ENCODE measurements at places on chromosomes 12 and 14.
A peak's percentile ranks its signal among the peaks of the same experiment; 100 is the strongest.

GRCh38 chr12:39389399-39390150, 53.3 kb downstream of the KIF21A start:
- DNase-seq: no peak

- DNase-seq: no peak
Observed at GRCh38 chr14:33014710-33015109, 76.0 kb downstream of the NPAS3 start.

DNA sequence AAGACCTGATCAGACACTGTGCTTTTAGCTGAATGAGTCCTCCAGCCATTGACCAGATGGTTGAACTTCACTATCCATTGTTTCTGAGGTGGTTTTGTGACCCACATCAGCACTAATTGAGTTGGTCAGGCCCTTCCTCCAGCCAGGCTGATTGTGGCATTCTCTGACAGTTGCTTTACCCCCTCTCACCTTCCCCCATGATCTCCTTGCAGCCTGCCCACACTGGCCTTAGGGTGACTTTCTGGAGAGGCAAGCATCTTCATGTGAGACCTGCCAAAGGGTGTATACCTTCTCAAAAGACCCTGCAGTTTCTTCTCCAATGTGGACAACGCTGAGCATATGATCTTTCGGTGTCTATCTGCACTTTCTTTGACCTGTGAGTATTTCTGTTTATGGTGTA, 83.9 kb downstream of the GPATCH2L start:
- no peak for DNase-seq

DNA sequence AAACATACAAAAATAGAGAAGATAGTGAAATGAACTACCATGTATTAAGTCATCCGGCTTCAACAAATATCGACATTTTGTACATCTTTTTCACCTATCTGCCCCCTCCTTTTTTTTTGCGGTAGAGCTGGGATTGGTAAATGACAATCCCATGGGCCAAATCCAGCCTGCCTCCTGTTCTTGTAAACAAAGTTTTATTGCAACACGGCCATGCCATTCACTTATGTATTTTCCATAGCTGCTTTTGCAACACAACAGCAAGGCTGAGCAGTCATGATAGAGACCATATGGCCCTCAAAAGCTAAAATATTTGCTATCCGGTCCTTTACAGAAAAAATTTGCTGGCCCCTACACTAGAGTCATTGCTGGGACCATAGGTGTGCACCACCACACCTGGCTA, 58.1 kb upstream of the PLEKHG3 start:
- DNase-seq: peak; percentile 83

DNA sequence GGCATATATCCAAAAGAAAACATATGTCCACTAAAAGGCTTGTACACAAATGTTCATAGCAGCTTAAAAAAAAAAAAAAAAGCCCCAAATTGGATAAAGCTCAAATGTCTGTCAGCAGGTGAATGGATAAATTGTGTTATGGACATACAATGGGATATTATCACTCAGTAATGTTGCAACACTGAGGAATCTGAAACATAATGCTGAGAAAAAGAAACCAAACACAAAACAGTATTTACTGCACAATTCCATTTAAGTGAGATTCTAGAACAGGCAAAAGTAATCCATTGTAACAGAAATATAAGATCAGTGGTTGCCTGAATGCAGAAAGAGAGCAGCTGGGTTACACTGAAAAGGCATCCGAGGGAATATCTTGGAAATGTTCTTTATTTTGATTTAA, 117.9 kb downstream of the SLC15A5 start:
- no peak for DNase-seq

DNA sequence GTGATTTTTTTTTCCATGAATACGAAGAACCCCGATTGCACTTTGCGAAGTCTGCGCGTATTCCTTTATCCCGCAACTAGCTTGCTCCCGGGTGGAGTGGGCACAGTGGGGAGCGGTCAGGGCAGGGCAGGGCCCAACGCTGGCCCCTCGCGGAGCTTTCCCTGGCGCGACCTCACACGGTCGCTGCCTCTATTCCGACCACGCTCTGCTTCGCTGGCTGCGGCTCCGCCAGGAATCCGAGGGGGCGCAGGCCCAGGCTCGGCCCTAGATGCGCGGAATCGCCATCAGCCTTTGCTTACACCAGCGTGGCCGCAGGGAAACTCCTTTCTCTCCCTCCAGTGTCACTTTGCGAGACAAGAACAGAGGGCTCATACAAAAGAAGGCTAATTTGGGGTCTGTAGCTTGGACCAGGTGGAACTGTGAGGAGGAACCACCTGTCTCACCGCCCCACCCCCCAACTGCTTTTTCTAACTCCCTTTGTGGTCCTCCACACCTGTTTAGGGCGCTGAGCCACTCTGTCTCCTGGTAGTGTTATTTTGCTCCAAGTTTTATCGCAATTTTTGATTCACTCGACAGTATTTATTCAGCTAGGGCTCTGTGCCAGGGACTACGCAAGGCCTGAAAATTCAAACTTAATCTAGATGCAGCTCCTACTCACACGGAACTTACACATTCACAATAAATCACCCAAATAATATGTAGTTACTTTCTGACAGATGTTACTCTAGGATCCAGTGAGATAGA, 3.1 kb upstream of the NKX2-1 start:
- no peak for DNase-seq

GRCh38 chr12:132560364-132560613, 50.1 kb downstream of the LRCOL1 start:
- DNase-seq: no peak

DNA sequence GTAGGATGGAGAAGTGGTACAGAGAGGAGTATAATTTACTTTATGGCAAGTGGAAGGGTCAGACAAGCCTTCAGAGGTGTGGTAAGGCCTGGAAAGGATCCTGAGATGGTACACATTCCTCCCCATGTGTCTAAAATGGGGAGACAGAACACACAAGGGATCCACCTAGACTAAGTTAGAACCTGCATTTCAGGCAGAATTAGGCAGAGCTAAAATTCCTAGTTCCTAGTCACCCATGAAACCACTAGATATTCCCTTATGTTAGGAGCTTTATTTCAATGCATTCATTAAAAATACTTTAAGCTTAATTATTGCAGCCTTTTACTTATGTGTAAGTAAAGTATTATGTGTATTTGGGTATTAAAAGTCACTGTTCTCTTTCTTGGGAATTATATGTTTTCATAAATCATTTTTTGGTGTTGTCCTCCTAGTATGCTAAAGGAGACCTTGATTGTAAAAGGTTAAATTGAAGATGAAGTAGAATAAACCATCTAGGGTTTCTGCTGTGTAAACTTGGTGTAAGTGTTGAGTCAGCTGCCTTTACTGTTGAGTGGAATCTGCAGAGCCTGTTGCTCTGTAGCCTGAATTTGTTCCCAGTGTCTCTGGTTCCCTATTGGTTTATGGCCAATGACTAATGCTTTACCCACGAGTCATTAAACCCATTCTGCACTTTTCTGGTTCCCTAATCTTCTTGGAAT, 423.2 kb downstream of the ATP23 start:
- DNase-seq: peak; percentile 100

DNA sequence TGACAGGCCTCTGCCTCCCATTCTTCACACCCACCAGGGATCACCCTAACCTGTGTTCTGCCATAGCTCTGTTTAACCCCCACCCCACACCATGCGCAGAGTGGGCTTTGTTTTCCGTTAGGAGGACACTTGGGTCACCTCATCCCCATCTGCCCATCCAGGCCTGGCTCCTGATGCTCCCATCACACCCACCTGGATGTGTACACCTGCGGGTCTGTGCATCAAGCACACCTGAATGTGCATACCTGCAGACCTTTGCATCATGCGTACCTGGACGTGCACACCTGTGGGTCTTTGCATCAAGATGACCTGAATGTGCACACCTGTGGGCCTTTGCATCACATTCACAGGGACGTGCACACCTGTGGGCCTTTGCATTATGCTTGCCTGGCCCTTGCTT, 835.8 kb upstream of the TMEM132C start:
- DNase-seq: no peak

DNA sequence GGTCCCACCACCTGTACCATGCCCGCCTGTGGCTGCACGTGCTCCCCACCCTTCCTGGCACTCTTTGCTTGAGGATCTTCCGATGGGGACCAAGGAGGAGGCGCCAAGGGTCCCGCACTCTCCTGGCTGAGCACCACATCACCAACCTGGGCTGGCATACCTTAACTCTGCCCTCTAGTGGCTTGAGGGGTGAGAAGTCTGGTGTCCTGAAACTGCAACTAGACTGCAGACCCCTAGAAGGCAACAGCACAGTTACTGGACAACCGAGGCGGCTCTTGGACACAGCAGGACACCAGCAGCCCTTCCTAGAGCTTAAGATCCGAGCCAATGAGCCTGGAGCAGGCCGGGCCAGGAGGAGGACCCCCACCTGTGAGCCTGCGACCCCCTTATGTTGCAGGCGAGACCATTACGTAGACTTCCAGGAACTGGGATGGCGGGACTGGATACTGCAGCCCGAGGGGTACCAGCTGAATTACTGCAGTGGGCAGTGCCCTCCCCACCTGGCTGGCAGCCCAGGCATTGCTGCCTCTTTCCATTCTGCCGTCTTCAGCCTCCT, 1.1 kb downstream of the INHBE start:
- DNase-seq: peak; percentile 62

GRCh38 chr12:14937689-14938088, 648 bp downstream of the ERP27 start:
- no peak for DNase-seq

- peak; percentile 84 for DNase-seq
Observed at GRCh38 chr12:47087088-47087688, 7.4 kb upstream of the AMIGO2 start.

- DNase-seq: no peak
Observed at GRCh38 chr12:119686355-119686754, 18.4 kb downstream of the PRKAB1 start.

DNA sequence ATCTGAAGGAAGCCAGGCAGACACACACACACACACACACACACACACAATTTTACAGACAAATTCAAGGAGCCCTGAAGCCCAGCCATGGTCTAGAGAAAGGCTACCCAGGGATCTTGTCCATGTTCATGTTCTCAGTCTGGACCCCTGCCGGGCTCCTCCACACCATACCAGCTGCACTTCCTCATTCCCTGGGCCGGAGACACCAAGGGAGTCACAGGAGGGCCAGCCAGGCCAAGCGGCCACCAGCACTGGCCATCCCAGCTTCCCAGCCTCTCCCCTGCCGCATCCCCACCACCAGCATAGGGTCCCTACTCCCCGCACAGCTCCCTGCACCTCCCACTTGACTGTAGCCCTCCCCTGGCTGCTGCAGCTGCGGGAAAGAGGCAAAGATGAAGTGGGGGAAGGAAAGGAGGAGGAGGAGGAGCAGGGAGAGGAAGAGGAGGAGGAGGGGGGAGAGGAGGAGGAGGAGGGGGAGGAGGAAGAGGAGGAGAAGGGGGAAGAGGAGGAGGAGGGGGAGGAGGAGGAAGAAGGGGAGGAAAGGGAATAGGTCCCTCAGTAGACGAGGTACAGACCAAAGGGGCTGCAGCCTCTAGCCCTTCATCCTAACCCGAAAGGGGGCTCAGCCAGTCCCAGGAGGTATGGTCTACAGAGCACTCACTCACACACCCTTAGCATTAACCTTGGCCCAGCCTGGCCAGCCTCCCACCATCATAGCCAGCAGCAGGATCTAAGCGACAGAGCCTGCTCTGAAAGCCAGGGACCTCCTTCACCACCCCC, 293.2 kb downstream of the DPF3 start:
- no peak for DNase-seq

DNA sequence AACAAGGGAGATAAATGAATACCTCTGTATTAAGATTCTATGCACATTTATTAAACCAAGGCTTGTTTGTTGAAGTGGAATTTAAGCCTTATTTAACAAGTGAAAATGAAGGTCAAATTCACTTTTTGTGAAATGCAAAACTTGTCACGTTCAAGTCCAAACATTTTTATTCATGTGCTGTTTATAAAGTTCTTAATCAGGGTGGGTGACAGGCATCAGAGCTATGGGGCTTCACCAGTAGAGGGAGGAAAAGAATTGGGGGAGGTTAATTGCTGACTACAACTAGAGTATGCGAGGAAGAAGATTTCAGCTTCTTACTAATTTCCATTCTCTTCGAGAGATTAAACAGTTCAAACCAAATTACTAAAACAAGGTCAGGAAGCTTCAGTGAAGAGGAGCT, 9.7 kb downstream of the MOK start:
- peak; percentile 46 for DNase-seq

- DNase-seq: peak; percentile 23
Observed at GRCh38 chr12:56634242-56634836, 4.2 kb upstream of the BAZ2A start.

GRCh38 chr14:20730891-20731290, 14.8 kb upstream of the EDDM3A start:
- DNase-seq: no peak

GRCh38 chr14:73325630-73326299, 88.5 kb downstream of the PAPLN start:
- no peak for DNase-seq

- DNase-seq: no peak
Observed at GRCh38 chr12:9625019-9625418, 17.3 kb upstream of the KLRB1 start.

DNA sequence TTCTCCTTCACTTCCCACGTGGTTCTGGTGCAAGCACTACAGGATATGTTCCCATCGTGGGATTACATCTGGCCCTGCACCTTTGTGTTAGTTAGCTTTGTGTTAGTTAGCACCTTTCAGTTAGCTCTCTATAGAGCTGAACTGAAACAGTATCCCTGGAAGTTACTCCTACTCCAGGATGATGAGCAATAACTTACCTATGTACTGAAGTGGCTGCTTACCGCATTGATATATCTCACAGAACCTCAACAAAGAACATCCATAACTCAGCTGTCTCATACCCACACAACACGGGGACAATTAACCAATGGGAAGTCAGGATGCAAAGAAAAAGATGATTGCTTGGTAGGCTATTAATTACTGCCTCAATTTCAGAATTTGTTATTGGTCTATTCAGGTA, 146.6 kb downstream of the ASCL4 start:
- no peak for DNase-seq

GRCh38 chr12:46366771-46367170, 5.8 kb downstream of the SLC38A2 start:
- no peak for DNase-seq

DNA sequence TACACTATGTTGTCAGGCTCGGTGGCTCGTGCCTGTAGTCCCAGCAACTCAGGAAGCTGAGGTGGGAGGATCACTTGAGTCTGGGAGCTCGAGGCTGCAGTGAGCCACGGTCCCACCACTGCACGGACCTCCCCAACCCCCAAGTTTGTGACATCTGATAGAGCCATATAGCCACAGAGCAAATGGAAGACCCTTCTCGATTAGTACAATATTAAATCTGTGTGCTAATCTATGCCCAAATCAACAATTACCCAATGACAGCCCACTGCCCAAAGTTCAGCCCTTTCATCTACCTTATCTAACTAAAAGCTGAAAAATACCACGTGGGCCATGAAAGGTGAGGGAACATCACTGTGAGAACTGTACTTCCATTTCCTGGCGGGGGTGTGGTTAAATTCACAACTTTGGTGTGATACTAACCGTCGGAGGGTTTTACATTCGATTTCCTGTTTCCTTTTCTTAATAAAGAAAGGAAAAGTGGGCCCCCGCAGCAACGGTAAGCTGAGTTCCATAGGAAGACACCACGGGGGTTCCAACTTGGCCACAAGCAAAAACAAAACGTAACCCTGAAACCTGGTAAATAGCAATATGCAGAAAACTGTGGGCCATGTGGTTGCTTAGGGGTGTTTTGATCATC, 31.2 kb upstream of the FOS start:
- no peak for DNase-seq
